ENCODE measurements at places on chromosomes 12 and 14. TPM values are rescaled to one million over a fixed set of nuclear protein-coding genes. Genes with fewer than 3 reads are reported as not detected.

The G2E3 gene
- total RNA-seq: 24.3 TPM

DNA sequence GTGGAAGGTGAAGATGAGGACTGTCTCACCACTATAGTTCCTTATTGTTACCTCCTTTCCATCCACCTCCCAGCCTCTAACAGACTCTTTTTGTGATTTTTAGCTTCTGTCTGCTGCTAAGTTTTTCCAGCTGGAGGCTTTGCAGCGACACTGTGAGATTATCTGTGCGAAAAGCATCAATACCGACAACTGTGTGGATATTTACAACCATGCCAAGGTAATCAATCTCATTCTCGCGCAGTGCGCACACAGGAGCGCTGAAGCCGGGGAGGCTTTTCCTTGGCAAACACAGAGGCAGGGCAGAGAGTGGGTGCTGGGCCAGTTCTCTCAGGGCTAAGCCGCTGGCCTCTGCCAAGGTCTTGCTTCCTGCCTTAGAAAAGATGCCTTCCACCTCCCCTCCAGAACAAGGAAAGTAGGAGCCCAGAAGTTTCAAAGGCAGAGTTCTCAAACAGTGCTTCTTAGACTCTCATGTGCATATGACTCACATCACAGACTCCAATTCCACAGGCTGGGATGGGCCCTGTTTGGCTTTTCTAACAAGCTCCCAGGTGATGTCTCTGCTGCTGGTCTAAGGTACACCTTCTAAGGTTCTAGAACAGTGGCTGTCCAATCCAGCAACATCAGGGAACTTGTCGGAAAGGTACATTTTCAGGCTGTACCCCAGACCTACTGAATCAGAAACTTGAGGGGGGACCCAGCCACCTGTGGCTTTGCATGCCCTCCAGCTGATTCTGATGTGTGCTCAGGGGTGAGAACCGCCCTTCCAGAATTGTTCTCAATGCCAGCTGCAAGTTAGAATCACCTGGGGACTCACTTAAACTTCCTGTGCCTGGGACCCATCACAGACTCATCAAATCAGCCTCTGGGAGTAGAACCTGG is 33.8 kb upstream of the PWP1 start:
- no peak for DNase-seq

- DNase-seq: peak; percentile 63
These were observed 154.1 kb upstream of the FKBP4 start for GRCh38 chr12:2640709-2641108.

DNA sequence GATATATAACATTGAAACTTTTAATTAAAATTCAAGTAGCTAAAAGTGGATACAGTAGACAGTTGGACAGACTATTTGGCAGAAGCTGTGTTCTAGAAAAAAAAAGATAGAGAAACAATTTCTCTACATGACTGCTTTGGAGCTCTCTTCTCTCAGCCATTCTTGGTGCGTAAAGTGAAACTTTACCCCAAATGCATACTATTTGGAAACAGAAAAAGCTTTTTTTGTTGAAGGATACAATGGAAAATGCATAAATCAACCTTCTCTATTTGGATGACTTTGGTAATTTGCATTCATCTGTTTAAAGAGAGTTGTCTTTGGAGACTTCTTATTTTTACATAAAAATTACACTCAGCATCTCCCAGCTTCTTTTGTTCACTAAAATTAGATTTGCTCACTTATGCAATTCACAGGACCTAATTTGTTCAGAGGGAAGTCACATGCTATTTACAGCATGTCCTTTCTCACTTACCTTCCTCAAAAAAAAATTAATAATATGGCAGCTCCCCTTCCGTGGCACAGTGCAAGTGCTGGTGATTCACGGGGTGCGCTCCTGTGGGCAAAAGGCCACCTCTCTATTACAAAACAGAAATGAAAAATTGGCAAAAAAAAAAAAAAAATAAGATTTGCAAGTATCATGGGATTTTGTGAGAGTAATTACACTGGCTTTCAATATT is 498.9 kb downstream of the RERGL start:
- DNase-seq: no peak

DNA sequence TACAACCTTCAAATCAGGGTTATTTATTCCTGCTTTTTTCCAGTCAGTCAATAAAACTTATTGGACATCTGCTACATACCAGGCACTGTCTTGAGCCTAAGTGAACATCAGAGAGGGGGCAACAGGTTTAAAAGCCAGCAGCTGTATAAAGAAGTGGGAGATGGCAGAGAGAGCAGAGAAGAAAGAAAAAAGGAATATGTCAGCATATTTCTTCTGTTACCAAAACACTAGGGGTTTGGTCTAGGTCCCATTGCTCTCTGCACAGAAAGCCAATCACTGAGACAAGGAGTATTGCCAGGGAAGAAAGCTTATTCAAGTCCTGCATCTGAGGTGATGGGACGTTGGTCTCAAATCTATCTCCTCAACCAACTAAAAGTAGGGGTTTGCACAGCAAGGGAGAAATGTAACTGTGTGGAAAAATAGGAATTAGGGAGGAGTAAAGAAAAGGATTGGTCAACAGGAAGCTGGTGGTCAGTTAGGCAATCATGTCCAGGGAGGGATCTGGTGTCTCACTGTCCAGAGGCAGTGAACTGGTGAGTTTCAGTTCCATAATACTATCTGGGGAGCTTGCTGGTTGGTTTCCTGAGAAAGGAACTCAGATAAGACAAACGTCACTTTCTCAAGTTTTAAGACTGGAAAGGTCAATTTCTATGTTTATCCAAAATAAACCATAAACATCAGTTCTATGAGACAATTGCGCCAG is 107.5 kb downstream of the PHLDA1 start:
- no peak for DNase-seq

The MTHFD1 gene
- total RNA-seq: 49.9 TPM

The BIN2 gene
- total RNA-seq: 11.2 TPM

DNA sequence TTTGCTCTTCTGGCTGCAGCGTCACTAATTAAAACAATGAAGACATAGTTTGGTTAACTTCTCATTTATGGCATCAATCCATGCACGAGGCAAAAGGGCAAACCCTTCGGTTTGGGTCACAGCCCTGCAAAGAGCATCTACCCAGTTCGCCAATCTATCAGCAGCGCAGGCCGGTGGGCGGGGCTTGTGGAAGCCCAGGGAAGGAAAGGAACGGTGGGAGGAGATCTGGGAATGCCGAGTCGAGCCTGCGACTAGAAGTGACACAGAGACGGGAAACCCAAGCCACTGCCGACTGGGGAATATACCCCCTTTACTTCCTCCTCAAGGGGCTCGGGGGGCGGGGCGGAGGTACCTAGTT is 466 bp downstream of the KICS2 start:
- peak; percentile 91 for DNase-seq

DNA sequence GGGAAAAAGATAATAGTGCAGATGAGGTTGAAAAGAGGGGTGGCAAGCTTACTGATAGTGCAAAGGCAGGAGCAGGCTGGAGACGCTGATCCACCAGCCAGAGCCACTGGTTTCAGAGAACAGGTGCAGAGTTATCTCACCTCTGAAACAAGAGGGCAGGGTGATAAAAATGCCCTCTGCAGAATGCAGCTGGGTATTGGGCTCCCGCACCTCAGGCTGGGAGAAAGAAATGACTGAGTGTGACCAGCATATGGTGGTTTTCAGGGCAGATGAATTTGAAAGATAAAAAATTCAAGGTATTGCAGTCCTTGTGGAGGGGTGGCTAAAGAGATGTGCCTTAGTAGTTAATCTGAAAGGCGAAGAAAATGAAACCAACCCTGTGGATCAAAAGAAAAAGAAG is 2.9 kb upstream of the TMEM30B start:
- no peak for DNase-seq

The FAIM2 gene
- 107 TPM for total RNA-seq

GRCh38 chr12:97112136-97112535 is 205.1 kb downstream of the NEDD1 start:
- DNase-seq: no peak

DNA sequence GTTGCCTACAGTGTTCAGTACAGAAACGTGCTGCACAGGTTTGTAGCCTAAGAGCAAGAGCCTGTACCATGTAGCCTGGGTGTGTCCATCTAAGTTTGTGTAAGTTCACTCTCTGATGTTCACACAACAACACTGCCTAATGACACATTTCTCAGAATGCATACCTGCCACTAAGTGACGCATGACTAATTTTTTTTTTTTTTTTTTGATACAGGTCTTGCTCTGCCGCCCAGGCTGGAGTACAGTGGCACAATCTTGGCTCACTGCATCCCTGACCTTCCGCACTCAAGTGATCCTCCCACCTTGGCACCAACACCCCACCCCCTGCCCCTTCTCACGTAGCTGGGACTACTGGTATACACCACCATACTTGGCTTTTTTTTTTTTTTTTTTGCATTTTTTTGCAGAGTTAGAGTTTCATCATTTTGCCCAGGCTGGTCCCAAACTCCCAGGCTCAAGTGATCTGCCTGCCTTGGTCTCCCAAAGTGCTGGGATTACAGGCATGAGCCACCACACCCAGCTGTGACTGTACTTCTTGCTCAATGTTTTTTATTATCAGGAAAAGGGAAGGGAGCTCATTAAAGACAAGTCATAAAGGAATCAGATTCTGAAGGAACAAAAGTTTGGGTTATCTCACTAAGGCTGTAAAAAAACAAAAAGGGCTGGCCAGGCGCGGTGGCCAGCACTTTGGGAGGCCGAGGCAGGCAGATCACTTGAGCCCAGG is 10.0 kb upstream of the CDC42BPB start:
- no peak for DNase-seq

- DNase-seq: peak; percentile 61
These were observed 9.7 kb downstream of the TNS2 start for GRCh38 chr12:53059434-53060063.

GRCh38 chr12:2084553-2085296 is 31.9 kb downstream of the CACNA1C start:
- no peak for DNase-seq

- DNase-seq: no peak
These were observed 1.1 kb downstream of the CCDC85C start for GRCh38 chr14:99602788-99603415.

GRCh38 chr12:51475543-51475942 is 50.9 kb downstream of the SLC4A8 start:
- no peak for DNase-seq

DNA sequence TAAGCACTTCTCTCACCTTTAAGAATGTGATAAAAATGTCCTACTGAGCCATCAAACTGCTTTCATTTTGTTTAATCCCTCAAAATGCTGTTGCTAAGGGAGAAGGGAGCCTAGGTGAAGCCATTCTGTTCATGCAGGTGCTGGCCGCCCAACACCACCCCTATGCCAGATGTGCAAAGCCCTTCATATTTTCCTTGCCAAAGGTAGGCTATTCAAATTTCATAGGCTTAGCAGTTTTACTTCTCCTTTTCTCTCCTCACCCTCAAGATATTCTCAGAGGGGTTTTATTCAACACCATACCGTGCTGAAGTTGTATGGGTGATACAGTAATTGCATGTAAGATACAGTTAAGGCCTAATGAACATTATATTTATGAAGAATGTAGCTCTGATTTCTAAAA is 461.7 kb downstream of the GXYLT1 start:
- DNase-seq: no peak

DNA sequence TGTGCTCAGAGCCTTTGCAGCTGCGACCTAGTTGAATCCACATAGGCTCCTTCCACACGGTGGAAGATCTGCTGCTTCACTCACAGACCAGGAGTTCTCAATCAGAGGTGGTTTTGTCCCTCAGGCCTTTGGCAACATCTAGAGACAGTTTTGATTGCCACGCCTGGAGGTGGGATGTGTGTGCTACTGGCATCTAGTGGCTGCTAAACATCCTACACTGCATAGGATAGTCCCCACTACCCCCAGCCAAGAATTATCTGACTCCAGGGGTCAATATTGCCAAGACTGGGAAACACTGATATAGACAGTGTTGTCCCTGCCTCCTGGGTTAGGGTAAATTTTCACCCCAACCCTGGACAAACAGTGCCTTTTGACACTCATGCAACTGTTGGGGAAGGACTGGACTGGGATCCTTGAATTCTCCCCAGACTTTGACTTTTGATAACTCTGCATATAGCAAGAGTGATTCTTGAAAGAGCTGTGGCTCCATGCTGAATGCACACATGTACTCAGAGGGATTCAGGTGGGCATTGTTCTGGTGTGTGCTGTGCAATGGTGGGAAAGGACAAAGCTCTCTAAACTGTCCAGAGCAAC is 39.8 kb downstream of the BAZ2A start:
- DNase-seq: no peak

DNA sequence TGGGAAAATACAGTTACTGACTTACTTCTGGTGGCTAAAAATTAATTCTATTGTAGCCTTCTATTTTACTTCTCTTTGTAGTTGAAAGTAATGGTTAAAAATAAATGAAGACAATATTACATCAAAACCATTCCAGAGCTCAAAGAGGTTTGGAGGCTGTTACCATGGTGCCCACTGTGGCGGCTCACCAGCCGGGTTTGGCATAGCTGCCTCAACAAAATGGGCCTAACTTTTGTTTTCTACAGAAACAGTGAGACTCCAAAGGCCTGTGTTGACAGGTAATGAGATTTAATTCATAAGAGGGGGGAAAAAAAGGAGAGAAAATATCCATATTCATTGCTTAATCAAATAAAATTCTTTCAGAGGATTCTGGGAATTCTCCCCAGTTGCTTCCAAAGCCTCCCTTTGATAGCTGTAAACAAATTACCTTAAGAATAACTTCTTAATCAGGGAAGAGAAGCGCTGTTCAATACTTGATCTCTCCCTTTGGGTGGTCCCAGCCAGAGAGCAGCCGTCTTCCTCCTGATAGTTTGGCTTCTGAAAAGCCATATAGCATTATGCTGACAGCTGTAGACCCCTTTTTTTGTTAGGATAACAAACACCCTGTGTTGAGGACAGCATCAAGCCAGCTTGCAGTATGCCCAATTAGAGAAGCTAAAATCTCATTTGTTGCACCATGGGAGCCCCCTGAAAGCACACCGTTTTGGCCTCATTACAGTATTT is 266.8 kb downstream of the NEDD1 start:
- DNase-seq: no peak

DNA sequence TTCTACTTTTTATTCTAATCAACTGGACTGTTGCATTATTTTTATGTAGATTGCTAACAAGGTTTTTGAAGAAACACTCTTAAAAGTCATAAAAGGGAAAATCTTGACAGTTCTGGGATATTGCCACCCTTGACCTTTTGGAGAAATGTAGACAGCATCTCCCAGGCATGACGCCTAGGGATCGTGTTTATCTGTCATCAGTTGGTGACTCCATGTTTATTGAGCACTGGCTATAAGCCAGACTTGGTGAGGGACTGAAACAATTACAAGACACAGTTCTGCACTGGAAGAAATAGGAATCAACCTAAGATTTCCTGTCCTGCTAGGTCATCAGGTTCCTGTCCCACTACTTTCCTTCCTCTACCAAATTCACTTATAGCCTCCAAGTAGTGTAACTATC is 34.5 kb downstream of the HMGA2 start:
- DNase-seq: no peak

DNA sequence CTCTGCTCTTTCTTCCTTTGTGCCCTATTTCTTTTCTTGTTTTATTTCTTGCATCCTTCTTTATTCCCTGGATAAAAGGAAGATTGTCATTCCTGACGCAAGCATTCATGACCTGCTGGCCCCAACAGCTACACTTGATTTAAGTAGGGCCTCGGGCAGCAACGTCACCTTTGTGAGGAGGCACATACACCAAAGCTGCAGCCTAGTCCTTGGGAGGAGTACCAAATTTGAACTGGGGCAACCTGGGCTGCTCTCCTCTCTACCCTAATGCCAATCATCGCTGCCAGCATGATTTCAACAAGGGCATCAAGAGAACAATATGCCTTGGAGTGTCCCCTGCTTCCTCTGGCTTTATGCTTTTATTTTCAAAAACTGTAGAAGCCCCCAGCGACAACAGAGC is 76.4 kb downstream of the C12orf50 start:
- no peak for DNase-seq

All from sciatic nerve (tissue), 2 donors.